Activated naive CD4-positive, alpha-beta T cell (primary cell): ENCODE measurements at places on chromosomes 2 and 18.
A peak's percentile ranks its signal among the peaks of the same experiment; 100 is the strongest.

GRCh38 chr2:216426938-216427337 is 14.7 kb downstream of the SMARCAL1 start:
- no peak for DNase-seq

- DNase-seq: no peak
Observed at GRCh38 chr18:59669872-59670657, 27.2 kb downstream of the CCBE1 start.

DNA sequence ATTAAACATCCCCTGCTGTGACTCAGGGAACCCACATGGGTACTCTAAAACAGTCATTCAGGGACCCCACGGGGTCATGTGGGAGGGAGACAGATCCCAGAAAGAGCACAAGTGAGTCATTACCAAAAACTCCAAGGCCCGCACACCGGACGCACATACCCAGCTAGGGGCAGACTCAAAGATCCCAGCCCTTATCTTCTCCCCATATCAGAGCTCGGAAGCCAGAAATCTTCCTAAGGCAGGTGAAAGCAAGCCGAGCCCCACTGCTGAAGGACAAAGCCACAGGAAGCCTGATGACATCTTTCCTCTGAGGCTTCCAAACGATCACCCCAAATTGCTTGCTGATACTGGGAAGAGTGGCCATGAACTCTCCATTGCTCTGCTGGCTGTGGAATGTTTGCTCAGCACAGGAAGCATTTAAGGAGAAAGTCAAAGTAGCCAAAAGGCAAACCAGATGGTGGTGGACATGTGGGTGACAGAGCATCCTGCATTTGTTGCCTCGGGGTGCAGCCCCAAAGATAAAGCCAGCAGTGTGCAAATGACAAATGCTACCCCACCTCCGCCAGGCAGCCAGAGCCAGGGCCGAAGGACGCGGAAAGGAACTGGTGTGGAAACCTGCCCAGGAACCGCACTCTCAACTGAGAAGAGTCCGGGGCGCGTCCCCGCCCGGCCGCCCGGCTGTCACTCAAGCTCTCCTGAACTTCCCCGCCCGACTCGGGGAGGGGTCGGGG is 784 bp downstream of the ACTR1B start:
- peak; percentile 43 for DNase-seq

DNA sequence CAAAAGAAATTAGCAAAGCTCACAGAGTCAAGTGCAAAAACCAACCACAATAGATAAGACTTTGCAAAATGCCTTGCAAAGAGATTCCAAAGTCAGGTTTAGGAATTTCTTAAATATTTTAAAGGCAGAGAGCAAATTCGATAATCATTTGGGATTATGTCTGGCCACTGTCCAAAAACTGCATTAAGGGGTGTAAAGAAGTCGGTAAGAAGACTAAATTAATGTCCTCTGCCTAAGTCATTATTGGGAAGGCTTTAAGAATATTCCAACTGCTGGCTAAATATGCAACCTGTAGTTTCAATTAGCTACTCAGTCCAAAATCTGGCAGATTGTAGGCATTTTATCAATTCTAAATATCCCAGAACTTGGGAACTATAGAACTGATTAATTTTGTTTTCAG is 13.7 kb upstream of the LRP1B start:
- DNase-seq: no peak

- no peak for DNase-seq
Observed at GRCh38 chr2:3522961-3523421, 3.7 kb upstream of the ADI1 start.

DNA sequence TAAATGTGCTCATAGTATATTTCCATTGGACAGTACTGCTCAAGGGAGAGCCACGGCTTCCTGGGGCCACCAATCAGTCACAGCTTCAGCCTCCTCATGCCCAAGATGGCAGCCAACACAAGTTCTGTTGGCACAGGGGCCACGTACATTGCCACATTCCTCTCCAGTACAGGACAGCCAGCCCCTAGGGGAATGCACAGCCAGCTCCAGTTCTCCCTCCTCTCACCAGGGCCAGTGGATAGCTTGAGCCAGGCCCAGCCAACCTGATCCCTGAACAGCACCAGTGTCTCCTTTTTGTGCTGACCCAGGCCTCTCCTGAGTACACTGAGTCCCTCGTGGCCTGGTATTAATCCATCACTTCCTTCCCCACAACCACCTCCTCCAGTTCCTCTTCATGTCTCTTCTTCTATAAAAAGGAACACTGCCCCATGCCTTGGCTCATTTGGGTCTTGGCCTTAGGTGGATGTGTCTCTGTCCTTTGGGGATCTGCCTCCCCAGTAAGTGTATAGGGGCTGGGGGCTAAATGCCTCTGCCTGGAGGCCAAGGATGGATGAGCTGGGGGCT is 168.7 kb downstream of the TNS1 start:
- DNase-seq: no peak

GRCh38 chr18:56647071-56647470 is 4.1 kb upstream of the WDR7 start:
- DNase-seq: no peak

GRCh38 chr2:98730707-98731040 is 258 bp downstream of the MGAT4A start:
- DNase-seq: peak; percentile 55

DNA sequence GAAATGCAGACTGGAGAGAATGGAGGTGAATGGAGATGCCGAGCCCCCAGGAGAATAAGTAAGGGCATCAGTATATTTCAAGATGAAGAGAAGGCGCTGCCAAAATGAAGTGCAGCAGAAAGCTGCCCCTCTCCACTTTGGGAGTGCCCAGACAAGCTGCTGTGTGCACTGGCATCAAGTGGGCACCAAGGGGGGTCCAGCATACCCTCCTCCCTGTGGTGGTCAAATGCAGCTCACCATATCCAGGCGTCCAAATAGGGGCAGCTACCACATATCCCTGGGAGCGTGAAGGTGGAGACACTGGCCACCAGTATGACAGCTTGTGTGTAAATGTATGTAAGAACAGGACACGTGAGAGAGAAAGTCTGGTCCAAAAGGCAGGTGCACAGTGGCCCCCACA is 236.6 kb downstream of the KLHL29 start:
- DNase-seq: no peak

DNA sequence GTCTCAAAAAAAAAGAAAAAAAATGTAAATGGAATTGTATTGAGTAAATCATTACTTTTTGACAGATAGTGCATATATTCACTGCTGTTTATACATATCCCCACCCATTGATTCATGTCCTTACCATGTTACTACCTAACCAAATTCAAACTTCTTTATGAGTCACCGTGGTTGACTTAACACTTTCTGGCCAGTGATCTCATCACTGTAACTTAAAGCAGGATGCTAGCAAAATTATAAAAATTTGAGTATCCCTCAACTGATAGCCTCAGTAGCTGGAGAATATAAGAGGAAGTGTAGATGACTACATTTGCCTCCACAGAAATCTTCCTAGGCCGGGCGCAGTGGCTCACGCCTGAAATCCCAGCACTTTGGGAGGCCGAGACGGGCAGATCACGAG is 13.4 kb downstream of the CNOT9 start:
- no peak for DNase-seq

- no peak for DNase-seq
Observed at GRCh38 chr2:197152451-197153228, 157.9 kb downstream of the ANKRD44 start.

DNA sequence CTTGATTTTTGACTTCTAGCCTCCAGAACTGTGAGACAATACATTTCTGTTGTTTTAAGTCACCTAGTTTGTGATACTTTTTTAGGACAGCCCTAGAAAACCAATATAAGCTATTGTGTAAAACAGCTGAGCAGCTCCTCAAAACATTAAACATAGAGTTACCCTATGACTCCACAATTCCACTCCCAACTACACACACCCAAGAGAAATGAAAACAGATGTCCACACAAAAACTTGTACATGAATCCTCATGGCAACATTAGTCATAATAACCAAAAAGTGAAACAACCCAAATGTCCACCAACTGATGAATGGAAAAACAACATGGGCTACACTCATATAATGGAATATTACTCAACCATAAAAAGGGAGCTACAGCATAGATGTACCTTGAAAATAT is 32.6 kb downstream of the TNS1 start:
- DNase-seq: no peak

GRCh38 chr18:58557008-58557435 is 71.9 kb downstream of the ALPK2 start:
- no peak for DNase-seq

- no peak for DNase-seq
Observed at GRCh38 chr2:158825021-158825420, 29.9 kb downstream of the DAPL1 start.

DNA sequence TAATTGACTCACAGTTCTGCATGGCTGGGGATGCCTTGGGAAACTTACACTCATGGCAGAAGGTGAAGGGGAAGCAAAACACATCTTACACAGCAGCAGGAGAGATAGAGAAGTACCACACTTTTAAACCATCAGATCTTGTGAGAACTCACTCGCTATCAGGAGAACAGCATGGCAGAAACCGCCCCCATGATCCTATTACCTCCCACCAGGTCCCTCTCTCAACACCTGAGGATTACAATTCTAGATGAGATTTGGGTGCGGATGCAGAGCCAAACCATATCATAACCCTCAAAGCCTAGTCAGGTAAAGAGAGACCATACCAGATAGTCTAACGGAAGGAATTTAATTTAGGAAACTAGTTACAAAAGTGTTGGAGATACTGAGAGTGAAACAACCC is 182.6 kb upstream of the ACVR2A start:
- DNase-seq: no peak

DNA sequence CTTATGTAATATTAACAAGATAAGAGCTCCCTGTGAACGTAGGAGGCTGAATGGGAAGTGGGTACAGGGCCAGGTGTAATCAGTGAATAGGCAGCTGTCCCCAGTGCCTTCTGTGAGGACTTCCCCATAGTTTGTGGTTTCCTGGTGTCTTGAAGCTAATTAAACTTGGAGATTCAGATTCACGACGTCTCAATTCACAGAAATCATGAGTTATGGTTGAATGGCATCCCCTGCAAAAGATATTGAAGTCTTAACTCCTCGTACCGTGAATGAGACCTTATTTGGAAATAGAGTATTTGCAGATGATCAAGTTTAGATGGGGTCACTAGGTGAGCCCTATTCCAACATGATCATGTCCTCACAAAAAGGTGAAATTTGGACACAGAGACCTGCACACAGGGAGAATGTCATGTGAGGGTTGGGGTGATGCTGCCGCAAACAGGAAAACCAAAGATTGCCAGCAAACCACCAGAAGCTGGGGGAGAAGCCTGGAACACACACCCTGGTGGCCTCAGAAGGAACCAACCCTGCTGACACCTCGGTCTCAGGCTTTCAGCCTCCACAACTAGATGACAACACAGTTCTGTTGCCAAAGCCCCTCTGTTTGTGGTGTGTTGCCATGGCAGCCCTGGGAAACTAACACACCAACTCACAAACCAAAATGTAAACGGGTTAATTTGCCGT is 13.2 kb downstream of the ARL4C start:
- peak; percentile 54 for DNase-seq

GRCh38 chr2:45008296-45009129 is 739 bp downstream of the SIX2 start:
- no peak for DNase-seq

- no peak for DNase-seq
Observed at GRCh38 chr18:21194871-21195771, 46.9 kb upstream of the GREB1L start.

- DNase-seq: no peak
Observed at GRCh38 chr2:107542314-107542740, 284.4 kb upstream of the RGPD4 start.

- no peak for DNase-seq
Observed at GRCh38 chr18:79413901-79414300, 18.2 kb downstream of the NFATC1 start.

DNA sequence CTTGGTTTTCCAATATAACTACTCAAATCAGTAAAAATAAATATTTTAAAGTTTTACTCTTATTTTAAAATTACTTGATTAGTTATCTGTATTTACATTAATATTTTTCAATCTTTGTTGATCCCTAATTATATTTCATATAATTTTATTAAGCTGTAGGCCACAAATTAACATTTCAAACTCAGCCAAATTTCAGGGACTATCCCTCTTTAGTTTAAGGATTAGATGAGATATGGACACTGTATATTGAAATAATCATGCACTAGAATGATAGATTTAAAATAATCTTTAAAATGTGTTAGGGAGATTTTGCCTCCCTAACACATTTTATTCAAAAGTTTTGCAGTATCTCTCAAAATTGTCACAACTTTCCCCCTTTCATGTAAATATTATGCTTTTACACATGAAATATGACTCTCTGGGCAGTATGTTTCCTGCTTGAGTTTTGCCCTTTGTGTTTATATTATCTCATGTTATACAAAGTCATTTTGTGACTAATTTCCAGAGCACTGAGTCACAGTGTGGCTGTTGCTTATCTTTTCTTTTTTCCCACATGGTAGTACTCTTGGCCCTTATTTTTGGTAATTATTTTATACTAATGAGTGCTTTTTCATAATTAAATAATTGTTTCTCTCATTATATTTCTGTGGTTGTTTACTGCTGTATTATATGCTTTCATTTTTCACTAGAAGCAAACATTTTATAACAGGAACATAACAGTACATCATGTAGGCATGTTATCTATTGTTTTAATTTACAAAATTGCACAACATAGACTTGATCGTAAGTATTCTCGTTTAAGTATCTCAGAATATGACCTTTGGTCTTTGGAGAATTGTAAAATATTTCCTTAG is 1.2 kb downstream of the TFPI start:
- no peak for DNase-seq

DNA sequence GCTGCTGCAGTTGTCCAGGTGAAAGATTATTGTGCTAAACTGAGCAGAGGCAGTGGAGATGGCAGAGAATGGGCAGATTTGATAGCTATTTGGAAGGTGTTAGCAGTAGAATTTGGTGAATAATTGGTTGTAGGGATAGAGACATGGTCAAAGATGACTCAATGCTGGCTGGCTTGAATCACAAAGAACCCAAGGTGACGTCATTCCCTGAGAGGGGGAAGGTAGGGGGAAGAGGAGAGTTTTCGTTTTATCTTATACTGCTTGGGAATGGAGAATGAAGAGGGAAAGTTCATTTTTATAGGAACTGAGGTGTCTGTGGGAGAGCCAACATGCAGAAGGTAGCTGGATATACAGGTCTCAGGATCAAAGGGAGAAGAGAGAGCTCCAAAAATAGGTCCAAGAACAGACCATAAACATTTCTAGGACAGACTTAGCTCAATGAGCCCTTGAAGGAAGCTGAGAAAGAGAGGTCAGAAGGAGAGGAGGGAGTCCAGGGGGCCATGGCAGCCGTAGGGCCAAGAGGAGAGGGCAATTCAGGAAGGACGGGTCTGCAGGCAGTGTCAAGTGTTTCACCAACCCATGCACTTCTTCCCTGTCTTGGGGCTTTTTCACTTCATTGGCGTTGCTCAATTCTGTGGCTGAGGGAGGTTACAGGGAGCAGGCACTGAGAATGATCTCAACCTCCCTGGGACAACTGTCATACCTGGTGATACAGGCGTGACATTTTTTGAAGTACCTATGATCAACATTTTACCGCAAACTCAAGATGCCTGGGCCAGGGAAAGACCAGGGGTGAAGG is 281.3 kb downstream of the TDRD15 start:
- no peak for DNase-seq
